ENCODE measurements at places on chromosomes 11 and 22.

DNA sequence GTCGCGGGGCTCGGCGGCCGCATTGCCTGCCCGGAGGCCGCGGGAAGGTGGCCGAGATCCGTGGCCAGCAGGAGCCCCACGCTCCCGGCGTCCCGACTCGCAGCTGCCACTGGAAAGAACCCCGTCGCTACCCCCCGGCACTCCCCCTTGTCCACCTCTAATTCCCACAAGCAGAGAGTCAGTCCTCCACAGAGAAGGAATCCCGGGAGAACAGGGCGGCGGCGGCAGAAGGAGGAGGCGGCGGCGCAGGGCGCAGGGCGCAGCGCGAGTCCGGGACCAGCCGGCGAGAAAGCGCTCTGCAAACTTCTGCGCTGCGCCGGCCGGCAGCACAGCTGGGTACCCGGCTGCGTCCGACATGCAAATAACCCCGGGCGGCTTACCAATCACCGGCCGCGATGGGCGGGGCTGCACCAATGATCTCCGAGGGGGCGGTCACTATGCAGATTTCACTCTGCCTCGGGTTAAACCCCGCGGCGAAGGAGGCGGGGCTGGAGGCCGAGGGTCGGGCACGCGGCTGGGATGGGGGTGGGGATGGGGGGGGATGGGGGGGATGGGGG lies at the start of gene ABTB2:
Gene ABTB2, minus strand, starts transcription at position 310 of the 557 bp plus-strand sequence.
- peak; percentile 93 for DNase-seq

GRCh38 chr11:72955466-72955865 lies 141.3 kb downstream of the ATG16L2 start:
- no peak for DNase-seq

DNA sequence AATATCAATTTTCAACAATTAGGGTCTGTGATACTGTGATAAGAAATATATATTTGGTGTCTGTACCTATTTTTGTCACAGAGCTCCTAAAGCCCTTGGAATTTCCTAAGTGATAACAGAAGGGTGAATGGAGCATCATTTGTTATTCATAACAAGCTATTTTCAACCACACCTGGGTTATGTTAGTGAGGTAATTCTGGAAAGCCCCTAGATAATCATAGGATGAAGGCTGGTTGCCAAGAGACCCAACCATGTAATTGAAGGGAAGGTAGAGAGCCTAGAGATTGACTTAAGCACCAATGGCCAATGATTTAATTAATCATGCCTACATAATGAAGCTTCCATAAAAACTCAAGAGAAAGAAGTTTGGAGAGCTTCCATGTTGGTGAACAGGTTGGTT lies 109.4 kb downstream of the KIF18A start:
- no peak for DNase-seq

DNA sequence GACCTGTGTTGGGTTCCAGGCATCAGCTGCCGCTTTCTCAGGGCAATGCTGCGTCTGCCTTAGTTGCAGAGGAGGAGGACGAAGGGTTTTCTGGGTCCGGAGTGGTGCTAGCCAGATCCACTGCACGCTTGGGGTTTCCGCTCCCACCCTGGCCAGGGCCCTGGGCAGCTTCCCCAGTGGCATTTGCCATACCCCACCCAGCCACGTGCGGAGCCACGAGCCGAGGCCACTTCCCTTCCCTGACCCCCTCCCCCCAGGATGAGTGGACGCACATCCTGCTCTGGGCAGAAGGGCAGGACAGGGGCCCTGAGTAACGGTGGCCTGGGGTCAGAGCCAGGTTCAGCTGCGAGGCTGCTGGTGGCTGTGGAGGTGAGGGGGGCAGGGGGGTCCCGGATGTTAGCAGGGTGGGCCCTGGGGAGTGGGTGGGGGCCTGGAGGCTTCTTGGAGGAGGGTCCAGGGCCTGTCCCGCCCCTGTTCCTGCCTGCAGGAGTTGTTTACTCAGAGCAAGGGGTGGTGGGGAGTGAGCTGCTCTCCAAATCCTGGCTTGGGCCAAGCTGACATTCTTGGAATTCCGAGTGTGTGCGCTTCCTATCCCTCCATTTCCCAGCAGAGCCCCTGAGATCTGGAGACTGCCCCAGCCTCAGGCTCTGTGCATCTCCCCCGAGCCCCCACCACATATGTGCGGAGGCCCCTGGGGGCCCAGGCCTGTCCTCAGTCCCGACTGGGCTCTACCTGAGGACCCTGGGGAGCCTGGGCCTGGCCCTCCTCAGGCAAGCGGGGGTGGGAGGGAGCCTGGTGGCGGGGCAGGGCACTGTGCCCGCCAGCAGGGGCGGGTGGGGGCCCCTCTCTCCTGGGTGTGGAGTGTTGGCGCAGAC lies 1.4 kb downstream of the TSPAN4 start:
- DNase-seq = no peak

DNA sequence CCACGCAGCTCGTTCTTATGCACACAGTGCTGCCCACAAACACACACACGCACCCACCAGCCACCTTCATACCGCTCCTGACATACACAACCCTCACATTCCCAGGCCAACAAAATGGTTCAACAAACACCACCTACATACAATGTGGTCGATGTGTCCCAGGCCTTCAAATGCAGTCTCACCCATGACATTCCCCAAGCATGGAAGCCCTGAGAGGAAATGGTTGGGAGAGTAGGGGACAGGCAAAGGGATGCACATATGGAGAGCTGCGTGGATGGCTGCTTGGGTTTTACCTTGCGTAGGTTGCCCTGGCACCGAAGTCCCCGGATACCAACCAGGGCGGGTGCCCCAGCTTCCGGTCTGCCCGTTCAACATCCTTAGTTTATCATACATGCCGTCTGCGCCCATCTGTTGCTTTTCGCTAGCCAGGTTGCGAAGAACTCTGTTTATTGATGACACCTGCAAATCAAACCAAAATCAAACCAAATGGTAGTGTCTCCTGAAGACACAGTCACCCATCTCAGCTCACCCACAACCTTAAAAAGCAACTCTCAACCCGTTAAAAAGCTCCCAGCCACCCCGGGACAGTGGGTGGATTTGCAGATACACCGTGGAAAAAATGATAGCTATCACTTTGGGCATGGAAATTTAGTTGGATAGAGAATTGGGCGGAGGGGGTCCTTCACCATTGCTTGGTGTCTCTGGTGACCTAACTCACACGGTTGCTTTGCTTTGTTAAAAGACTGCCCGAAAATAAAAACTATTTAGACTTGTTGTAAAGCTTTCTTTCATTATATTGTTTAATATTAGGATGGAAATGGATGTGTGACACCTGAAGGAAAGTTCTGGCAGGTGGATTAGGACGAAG lies 10.5 kb downstream of the PAX6 start:
- no peak for DNase-seq

DNA sequence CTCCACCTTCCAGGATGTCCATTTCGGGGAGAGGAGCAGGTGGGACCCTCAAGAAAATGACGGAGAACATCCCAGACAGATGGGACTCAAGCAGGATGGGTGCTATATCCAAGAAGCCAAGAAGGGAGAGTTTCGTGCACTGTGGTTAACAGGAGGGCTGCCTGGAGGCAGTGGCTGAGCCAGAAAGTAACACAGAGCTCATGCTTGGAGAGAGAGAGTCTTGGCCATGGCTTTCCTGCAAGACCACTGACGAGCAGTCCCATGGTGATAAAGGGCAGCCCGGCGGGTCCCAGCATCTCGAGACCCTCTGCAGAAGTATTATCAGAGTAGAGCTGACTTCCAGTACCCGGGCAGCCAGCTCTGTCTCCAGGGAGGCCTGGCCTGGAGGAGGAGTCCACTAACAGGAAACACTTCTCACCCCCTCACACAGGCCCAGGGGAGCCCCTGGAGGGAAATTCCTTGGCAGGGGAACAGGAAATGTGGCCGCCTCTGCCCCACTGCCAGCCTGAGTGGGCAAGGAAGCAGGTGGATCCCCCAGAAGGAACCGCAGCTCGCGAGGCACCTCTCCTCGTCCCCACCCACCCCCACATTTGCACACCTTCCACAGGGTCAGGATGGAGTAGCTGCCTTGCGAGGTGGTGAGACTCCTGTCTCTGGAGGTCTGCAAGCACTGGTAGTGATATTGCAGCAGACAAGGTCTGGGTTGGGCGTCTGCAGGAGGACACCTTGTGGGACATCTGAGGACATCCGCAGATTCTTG lies 32.2 kb downstream of the CYTH4 start:
- no peak for DNase-seq

DNA sequence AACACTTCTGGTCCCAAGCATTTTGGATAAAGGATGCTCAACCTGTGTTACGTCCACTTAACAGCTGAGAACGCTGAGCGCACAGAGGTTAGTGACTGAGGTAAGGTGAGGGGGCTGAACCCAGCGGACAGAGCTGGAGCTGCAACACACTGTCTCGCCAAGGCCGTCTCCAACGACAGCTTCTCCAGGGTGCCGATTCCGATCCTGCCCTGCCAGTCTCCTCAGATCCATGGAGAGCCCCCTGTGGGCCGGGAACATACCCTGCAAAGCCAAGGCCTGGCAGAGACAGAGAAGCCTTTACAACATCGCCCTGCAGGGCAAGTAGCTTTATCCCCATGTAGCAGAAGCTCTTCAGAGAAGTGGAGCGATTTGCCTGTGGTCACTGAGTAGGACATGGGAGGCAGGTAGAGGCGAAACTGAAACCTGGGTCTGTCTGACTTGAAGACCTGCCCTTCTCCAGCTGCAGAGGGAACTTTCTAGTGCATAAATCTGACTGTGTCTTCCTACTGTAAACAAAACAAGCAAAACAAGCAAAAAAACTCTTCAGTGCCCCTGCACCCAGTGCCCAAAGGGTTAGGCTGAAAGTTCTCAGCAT lies 72.8 kb downstream of the SCUBE1 start:
- DNase-seq = no peak

- no peak for DNase-seq
Observed at GRCh38 chr11:133993921-133994320, 37.2 kb upstream of the IGSF9B start.

- DNase-seq = no peak
Observed at GRCh38 chr11:5280582-5281102, 10.9 kb upstream of the HBE1 start.

- DNase-seq = no peak
Observed at GRCh38 chr11:73194593-73194992, 23.5 kb upstream of the P2RY2 start.

- DNase-seq = no peak
Observed at GRCh38 chr11:63508009-63508408, 2.1 kb downstream of the LGALS12 start.

DNA sequence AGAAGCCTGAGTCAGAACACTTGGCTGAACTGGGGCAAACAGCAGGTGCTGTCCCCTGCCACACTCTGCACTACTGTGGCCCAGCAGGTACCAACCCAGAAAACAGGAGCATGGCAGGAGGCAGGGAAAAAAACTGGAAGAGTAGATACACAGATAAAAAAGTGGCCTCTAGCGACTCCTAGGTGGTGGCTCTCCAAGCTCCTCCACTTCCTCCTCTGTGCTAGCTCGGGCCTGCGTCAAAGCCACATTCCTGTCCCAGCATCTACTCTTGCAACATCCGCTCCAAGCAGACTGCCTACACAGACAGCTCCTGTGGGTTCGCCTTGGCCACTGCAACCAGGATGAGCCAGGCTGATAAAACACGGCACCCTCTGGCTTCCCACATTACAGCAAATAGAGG lies 6.9 kb downstream of the OR8B12 start:
- no peak for DNase-seq

DNA sequence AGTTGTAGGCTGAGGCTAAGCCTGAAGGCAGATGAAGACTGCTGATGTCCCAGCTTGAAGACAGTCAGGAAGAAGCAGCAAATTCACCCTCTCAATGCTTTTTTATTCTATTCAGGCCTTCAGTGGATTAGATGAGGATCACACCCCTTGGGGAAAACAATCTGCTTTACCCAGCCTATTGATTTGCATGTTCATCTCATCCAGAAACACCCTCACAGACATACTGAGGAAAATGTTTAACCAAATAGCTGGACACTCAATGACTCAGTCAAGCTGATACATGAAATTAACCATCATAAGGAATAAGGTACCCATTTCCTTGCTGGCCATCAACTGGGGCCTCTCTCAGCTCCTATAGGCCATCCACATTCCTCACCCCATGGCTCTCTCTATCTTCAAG lies 549.9 kb upstream of the CCDC90B start:
- DNase-seq = no peak

- no peak for DNase-seq
Observed at GRCh38 chr11:1501421-1502167, 15.0 kb upstream of the MOB2 start.

GRCh38 chr11:71197096-71197495 lies 55.3 kb downstream of the SHANK2 start:
- no peak for DNase-seq

DNA sequence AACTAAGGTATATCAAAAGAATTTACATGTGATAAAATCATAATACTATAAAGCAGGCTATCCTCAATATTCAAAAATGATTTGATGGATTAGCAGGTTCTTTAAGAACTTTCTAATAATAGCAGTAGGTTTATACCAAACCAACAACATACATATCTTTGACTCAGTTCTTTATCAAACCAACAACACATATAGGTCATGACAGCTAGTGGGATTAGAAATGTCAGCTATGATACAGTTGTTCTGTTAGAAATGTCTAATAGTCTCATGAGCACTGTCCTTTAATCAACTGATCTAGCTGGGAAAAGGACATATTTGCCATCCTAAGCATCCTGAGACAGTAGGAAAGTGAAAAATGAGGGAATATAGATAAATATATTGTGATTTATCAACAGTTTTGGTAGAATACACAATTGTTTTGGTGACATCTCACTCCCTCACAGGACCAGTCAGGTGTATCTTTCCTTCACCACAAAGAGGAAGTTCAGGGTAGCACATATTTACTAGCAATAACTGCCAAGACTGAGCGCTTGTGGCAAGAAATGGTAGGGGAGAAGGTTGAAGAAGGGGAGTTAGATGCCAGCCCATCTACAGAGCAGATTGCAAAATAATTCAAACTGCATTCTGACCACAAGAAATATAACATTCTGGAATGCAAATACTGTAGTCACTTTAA lies 90.8 kb upstream of the APOA1 start:
- no peak for DNase-seq

- no peak for DNase-seq
Observed at GRCh38 chr22:36129486-36130388, 30.8 kb downstream of the APOL3 start.

- DNase-seq = no peak
Observed at GRCh38 chr11:407651-408123, 7.1 kb downstream of the SIGIRR start.

- no peak for DNase-seq
Observed at GRCh38 chr11:103281301-103281700, 172.1 kb downstream of the DYNC2H1 start.

DNA sequence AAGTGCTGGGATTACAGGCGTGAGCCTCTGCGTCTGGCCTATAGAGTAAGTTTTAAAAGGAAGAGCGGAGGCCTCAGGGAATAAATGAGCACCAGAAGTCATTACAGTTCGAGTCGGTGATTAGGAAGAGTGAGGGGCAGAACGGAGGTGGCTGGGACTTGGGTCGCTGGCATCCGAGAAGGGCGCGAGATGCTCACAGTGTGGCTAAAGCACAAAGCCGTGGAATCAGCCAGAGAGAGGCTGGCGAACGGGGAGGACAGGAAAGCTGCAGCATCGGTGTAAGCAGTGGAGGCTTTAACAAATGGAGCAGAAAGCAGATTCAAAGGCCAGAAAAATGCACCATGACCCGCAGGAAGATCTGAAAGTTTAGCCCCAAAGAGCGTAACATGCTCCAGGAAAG lies 2.7 kb upstream of the KRTAP5-4 start:
- DNase-seq = no peak

GRCh38 chr11:75344761-75345454 lies 6.6 kb downstream of the ARRB1 start:
- DNase-seq = no peak
